ENCODE measurements at places on chromosomes 2 and 18. TPM values are rescaled to one million over a fixed set of nuclear protein-coding genes. Genes with fewer than 3 reads are reported as not detected.

DPP10 gene
- not detected for total RNA-seq

ANKRD36 gene
- 42.4 TPM for total RNA-seq

ICA1L gene
- total RNA-seq = 6.4 TPM

AQP12B gene
- total RNA-seq = not detected

TMEM237 gene
- total RNA-seq = 44.3 TPM

FAP gene
- 269 TPM for total RNA-seq

LIPG gene
- 29.7 TPM for total RNA-seq

PLEKHH2 gene
- 11.7 TPM for total RNA-seq

MBOAT2 gene
- total RNA-seq = 89.6 TPM

GYPC gene
- total RNA-seq = 82.4 TPM

RBBP8 gene
- total RNA-seq = 37.2 TPM

FAM228B gene
- 6.6 TPM for total RNA-seq

G6PC2 gene
- not detected for total RNA-seq

TP53I3 gene
- total RNA-seq = 31.3 TPM

CDCA7 gene
- 6.7 TPM for total RNA-seq

KLHL14 gene
- total RNA-seq = not detected
